Cortex of kidney (tissue), 1 donor: ENCODE measurements at places on chromosomes 5 and 9.

DNA sequence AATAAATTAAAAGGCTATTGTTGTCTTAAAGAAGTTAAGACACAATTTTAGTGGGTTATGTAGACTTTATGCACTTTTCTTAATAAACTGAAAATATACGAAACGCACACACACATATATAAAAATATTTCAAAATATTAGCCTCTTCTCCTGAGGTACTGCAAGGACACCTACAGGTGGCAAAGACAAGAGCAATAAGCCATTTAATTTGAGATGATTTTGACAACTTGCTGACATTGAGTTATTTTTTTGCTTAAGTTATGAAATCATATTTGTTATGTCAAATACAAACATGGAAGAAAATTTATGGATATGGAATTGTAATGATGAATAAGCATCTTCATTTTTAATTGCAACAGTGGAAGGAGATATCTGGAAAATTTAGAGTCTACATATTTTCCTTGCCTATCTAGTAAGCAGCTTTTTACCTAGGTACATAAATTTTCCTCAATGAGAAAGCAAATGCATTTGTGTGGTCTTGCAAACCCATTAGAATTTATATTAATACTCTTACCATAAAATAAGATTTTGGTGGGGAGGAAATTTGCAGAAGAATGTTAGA lies 301.6 kb downstream of the ISL1 start:
- no peak for DNase-seq

- DNase-seq, result no peak
Observed at GRCh38 chr5:84218546-84218945, 166.1 kb downstream of the EDIL3 start.

- DNase-seq, result no peak
Observed at GRCh38 chr9:134346151-134346550, 19.9 kb downstream of the RXRA start.

DNA sequence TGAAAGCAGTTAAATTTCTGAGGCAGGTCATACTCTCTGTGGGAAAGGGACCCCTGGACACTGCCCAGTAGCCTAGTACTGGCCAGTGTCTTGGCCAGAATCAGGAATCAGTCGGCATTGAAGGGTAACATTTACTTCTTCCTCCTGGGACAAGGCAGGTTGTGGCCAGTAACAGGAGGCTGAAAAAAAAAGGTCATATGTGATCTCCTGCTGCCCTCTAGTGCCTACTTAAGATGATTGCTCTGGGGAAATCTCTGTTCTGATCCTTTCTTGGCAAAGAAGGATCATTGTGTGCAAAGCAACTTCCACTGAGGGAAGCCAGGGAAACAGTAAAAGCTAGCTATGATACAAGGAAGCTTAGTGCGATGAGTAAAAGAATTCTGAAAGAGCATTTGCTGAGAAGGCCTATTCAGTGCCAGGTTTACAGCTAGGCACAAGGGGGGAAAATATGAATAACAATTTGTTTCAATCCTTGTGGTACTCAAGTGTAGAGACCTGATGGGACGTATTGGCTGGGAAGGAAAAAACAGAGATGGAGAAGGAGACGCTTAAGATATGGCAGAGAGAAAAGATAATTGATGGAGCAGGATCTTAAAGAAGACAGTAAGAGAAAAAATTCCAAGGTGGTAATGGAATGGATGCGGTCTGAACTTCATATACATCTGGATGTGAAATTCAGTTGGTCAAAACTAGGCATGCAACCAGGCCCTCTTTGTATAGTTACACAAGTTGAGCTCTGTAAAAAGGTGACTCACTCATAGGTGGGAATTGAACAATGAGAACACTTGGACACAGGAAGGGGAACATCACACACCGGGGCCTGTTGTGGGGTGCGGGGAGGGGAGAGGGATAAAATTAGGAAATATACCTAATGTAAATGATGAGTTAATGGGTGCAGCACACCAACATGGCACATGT lies 25.8 kb upstream of the TRIM32 start:
- DNase-seq, result no peak

DNA sequence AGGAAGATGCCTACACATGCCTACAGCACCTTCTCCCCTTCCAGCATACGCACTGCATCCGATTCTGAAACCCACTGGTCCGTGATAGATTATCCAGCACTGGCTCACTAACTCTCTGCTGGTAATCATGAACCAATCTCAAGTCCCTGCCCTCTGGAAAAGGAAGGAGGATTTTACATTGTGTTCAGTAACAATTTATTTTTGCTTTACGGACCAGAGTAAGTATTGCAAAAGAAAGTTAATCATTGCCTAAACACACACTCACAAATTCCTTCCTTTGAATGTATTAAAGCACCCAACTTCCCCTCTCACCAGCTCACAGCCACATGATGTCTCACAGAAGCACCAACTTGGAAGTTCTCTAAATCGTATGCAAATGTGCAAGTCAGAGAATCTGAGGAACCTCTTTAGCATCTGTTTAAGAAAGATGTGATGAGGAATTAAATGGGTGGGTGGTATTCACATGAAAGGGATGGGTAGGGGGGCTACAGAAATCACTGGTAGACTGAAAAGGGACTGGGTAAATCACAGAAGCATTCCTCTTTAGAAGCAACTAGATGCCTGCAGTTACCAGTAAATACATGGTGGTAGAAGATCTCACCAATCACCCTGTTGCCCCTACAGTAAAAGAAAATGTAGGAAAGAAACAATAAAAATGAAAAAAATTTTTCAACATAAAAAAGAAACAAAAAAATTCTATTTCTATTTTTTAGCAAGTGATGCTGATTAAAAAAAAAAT lies 8.4 kb downstream of the GNAQ start:
- no peak for DNase-seq

GRCh38 chr5:151717416-151717815 lies 30.7 kb upstream of the SPARC start:
- DNase-seq, result no peak

DNA sequence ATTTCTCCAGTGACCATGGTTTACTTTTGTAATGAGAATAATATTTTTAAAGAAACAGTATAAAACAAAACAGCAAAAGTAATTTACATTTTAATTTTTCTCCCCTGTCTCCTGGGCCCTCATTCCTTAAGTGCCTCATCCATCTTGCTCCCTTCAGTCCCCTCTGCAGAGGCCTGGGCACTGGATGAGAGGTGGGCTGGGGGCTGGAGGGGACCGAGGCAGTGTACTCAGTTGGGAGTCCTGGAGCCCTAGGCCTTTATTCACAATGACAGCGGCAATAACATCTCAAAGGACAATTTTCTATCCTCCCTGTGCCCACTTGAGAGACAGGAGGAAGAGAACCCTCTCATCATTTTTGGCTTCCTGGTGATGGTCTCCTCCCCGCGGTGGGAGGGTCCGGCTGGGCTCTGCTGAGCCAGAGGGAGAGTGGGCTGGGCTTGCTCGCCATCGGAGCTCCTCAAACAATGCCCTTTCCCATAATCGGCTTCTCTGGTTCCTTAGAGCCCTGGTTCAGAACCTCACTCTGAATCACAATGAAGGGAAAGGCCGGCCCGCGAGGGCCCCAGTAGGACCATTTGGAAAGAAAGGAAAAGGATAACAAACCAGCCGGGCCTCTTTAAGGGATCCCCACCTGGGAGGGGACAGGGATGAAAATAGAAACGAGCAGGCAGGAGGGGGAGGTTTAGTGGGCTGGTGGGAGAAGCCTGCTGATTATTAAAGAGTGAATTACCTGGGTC lies 9.7 kb upstream of the SMIM32 start:
- no peak for DNase-seq

DNA sequence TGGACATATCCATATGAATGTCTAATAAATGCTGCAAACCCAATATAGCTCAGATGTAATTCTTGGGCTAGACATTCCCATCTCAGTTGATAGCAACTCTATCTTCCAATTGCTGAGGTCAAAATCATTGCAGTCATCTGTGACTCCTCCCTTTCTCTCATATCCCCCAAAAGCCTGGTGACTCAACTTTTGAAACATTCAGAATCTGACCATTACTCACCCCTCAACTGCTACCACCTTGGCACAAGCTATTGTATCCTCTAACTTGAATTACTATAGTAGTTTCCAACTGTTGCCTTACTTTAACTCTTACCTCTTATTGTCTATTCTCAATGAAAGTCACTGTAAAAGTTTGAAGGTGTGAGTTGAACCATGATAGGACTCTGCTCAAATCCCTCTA lies 600.1 kb upstream of the RGMB start:
- DNase-seq, result no peak

- DNase-seq, result no peak
Observed at GRCh38 chr9:114246558-114246957, 76.3 kb upstream of the ORM1 start.

- DNase-seq, result no peak
Observed at GRCh38 chr9:123617286-123617685, 261.3 kb downstream of the CRB2 start.

GRCh38 chr9:89920131-89920530 lies 315.3 kb downstream of the GADD45G start:
- no peak for DNase-seq

- DNase-seq, result no peak
Observed at GRCh38 chr5:68196876-68197275, 18.7 kb upstream of the PIK3R1 start.

- no peak for DNase-seq
Observed at GRCh38 chr9:123216251-123216797, 52.1 kb downstream of the STRBP start.

- no peak for DNase-seq
Observed at GRCh38 chr9:87749335-87750035, 23.6 kb downstream of the CTSL start.

- no peak for DNase-seq
Observed at GRCh38 chr9:133476036-133476931, 2.6 kb downstream of the SLC2A6 start.

DNA sequence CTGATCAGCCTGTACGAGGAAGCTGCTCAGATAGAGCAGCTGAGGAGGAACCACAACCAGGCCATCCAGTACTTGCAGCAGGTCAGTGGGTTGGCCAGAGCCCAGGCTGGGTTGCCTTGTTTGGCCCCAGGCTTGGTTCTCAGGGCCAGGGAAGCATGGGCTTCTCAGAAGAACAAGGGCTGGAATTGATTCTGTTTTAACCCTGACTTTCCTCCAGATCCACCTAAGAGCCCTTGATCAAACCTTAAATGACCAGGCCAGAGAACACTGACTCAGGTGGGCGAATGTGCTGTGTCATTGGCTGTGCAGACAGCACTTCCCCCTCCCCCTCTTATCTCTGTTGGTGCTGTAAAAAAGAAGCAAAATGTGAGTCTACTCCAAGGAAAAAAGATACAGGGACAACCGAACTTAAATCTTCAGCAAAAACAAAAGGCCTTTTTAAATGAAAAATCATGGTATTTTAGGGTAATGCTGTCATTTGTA lies 28.1 kb downstream of the TTC23L start:
- DNase-seq, result no peak

GRCh38 chr9:127319366-127320114 lies 55.0 kb downstream of the GARNL3 start:
- no peak for DNase-seq

GRCh38 chr5:107564931-107565372 lies 105.8 kb downstream of the EFNA5 start:
- DNase-seq, result no peak

GRCh38 chr9:83066771-83067170 lies 3.8 kb upstream of the RASEF start:
- no peak for DNase-seq

- DNase-seq, result no peak
Observed at GRCh38 chr9:127940593-127940992, 2.9 kb upstream of the DPM2 start.

GRCh38 chr9:93295031-93295430 lies 111.1 kb downstream of the WNK2 start:
- DNase-seq, result no peak

- DNase-seq, result no peak
Observed at GRCh38 chr5:127431977-127432585, 85.4 kb upstream of the PRRC1 start.

- DNase-seq, result no peak
Observed at GRCh38 chr5:56325039-56325438, 91.9 kb upstream of the ANKRD55 start.

- DNase-seq, result no peak
Observed at GRCh38 chr9:15238646-15239045, 68.4 kb downstream of the TTC39B start.

GRCh38 chr5:133116601-133117000 lies 64.8 kb downstream of the HSPA4 start:
- DNase-seq, result no peak

DNA sequence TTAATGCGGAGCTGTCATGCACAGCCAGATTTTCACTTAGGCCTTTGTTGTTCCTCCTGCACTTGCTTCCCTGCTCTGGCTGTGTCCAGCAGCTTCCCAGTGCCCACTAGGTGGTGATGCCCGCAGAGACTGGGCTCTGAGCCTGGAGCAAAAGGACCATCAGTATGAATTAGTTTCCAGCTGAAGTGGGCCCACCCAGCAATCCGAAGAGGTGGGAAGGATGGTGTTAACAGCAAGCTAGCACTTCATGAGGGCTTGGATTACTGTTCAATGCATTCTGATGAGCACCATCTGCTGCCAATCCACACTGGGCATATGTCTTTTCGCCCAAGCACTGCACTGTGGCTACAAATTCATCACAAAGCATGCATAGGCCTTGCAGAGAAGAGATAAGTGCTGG lies 459.1 kb downstream of the SPOCK1 start:
- no peak for DNase-seq

GRCh38 chr5:86155796-86156195 lies 461.9 kb upstream of the COX7C start:
- no peak for DNase-seq

GRCh38 chr5:170057311-170057710 lies 48.4 kb upstream of the FOXI1 start:
- no peak for DNase-seq

GRCh38 chr5:126600631-126601511 lies at the start of gene PHAX:
Gene PHAX, plus strand, starts transcription at chr5:126600947. Its CDS starts 16 bp downstream, at chr5:126600963.
- no peak for DNase-seq

GRCh38 chr5:64315778-64316177 lies 150.1 kb downstream of the RNF180 start:
- no peak for DNase-seq

- DNase-seq, result no peak
Observed at GRCh38 chr5:137279521-137280231, 219.4 kb downstream of the SPOCK1 start.

DNA sequence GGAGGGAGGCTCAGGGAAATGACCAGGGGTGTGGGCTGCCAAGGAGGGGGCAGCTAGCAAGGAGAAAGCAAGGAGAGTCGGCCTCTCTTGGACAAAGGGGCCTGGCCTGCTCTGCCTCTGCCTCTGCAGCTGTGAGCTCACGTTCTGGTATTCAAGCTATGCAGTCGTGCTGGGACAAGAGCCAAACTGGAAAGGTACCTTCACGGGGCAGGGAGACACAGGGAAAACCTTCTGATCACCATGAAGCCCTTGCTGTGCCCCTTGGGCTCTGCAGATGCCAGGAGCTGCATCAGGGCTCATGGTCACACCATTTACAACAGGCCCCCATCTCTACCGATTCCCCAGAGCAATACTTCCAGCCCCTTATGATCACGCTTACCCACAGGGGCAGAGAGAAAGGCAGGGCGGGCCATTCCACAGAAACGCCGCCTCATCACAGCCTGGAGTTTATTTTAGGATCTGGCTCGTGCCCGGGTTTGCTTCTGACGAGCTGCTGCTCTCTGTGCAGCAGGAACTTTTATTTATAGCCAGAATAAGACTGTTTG lies 63.2 kb downstream of the PRRT1B start:
- no peak for DNase-seq

GRCh38 chr9:131036529-131037334 lies 27.8 kb downstream of the LAMC3 start:
- DNase-seq, result no peak

- DNase-seq, result no peak
Observed at GRCh38 chr5:125865166-125865815, 557.9 kb upstream of the GRAMD2B start.
